ENCODE measurements at places on chromosomes 3 and 15.
A peak's percentile ranks its signal among the peaks of the same experiment; 100 is the strongest.

DNA sequence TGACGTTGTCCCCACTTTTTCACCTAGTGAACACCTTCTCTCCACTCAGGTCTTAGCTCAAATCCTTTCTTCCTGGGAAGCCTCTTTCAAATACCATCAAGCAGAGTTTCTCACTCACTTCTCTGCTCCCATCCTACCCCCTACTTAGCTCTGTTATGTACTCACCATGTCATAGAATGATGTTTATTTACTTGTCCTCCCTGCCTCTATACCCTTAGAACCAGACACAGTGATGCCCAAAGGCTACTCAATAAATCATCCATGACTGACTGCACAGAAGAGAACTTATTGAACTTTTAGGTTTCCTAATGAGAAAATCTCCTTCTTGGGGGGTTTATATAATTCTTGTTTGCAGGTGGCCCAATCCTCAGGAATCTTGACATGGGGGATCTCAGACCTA, 154.2 kb downstream of the SSR3 start:
- no peak for DNase-seq

DNA sequence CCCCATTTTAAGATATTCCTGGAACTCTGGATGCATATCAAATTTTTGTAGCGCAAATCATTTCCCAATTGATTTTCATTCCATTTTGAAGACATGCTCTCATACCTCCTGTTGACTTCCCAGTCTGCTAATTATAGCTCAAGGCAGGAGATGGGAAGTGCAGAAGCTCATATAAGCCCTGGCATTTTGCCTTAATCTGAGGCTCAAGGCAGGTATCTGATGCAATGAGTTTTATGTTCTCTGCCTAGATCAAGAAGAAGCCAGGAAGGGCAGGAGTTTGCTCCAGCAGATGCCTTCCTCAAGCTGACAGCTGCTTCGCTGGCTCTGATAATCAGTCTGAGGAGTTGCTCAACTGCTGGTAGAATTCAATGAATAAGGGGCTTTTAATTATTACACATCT, 65.6 kb upstream of the NEDD4 start:
- DNase-seq, result no peak

- no peak for DNase-seq
Measured at GRCh38 chr3:162034368-162034767, 537.8 kb downstream of the OTOL1 start.

DNA sequence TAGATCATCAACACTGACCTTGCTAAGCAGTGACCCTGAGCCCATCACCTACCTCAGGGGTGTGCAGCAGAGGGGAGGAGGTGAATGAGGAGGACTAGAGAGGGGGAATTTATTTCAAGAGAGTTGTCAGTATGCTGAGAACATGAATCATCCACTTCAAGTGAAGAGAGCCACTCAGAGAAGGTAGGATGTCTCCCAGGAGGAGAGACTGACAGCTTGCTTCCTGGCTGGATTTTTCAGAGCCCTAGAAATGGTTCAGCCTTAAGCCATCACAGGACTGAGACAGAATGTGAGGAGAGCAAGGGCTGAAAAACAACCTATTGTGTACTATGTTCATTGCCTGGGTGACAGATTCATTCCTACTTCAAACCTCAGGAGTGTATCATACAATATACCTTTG, 34.8 kb downstream of the CCNL1 start:
- DNase-seq, result no peak

- DNase-seq, result no peak
Measured at GRCh38 chr3:142007710-142008399, 131.4 kb downstream of the ATP1B3 start.

- DNase-seq, result no peak
Measured at GRCh38 chr15:38021259-38021658, 86.8 kb downstream of the TMCO5A start.

GRCh38 chr3:30764891-30765290, 129.6 kb downstream of the GADL1 start:
- no peak for DNase-seq

- DNase-seq, result no peak
Measured at GRCh38 chr3:40985195-40985594, 214.1 kb upstream of the CTNNB1 start.

- no peak for DNase-seq
Measured at GRCh38 chr3:136473716-136474326, 223.7 kb downstream of the PCCB start.

DNA sequence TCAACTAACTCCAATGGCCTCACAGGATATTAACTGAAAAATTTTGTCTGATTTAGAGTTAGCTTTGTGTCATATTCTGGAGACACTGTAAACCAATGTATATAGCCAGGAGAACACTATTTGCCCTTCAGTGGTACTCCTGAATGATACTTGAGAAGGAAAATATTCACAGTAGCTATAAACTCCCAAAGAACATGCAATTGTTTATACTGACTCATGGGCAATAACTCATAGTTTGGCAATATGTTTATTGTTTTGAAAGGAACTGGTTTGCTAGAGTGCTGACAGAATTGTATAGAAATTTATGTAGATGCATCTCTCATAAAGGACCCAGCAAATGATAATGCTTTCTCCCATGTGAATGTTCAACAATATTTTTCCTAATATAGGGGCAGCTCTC, 537.6 kb downstream of the PLOD2 start:
- DNase-seq, result no peak

DNA sequence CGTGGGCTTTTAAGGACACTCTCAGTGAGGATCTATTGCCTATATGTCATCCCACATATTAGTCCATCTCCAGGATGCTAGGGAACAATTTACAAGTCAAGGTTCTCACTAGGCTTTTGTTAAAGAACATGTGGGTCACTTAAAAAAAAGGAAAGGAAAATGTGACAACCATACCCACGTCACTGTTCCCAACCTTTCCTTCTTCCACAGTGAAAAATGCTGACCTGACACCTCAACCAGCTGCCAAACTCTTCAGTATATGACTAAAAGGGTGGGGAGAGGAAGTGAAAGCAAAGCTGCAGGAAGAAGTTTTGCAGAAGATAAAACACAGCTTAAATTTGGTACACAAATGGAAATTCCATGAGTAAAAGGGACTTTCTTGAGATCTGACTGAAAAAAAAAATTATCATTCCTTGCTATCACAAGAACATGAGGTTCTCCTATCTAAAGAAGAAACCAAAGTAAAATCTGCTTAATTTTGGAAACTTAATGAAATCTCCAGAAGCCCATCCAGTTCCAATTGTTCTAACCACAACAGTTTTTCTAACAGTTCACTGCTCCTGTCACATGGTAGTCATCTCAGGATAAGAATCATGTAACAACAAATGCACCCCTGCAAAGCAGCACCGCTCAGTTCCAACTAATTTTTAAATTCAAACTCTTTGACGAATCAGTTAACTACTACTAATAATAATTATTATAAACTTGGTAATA, 117.0 kb upstream of the TSPAN3 start:
- no peak for DNase-seq

DNA sequence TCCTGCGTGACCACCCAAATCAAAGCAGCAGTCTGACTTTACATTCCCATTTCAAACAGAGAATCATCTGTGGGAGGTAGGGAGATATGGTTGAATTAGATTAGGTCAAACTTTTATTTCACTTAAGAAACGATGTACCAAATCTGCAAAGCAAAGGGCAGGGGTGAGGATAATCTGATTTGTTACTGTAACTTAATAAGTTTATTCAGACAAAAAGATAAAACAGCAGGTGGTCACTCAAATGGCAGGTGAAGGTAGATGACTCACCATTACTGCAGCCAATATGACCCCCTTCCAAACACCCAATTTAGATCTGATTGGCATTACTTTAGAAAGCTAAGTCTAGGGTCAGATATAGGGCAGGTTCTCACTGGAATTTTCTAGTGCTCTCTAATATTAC, 651.0 kb upstream of the NAALADL2 start:
- no peak for DNase-seq

GRCh38 chr15:38130205-38130567, 122.5 kb upstream of the SPRED1 start:
- DNase-seq, result no peak

DNA sequence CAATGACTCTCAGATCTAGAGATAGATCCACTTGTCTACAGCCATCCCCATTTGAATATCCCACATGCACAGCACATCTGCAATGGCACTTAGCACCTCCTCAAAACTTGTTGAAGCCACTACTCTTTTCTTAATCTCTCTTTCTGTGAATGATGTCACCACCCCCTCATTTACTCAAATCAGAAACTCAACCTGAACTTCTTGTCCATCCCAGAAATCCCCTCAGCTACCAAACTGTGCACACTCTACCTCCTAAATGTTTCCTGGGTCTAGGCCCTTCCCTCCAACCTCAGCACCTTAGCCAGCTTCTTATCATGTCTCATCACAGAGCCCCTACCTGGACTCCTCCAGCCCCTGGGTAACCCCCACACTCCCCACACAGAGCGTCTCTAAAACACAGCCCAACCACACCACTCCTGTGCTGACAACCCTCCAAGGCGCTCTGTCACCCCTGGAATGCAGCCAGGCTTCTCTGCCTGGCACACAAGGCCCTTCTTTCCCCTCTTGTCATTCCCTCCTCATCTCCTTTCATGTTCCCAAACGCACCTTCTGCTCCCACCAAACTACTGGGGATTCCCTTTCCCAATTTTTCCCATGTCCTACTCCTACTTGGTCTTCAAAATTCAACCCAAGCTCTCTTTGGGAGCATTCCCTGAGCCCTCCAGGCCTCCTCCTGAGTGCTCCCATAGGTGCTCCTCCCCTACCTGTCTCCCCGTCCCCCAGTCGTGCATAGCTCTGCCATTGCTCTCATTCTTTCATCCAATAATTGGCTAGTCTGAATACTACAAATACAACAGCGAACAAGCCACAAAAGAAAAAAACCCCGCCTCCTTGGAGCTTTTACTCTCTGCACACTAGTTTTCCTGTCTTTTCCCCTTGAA, 39.8 kb upstream of the ZBTB38 start:
- DNase-seq, result no peak

DNA sequence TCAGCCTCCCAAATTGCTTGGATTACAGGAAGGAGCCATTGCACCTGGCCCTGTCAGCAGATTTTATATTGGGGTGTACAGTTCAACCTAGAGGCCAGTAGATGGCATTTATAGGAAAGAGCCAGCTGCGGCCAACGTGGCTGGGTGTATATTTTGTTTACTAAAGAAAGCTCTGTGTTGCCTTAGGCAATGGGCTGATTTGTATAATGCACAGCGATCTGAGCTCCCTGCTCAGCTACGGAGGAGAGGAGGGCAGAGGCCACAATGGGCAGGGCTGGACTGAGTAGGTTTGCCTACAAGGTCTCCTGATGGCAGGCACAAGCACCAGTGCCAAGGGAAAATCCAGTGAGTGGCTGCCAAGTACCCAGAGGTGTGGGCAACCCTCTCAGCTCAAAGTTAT, 282.4 kb downstream of the ARPP21 start:
- DNase-seq, result no peak

- no peak for DNase-seq
Measured at GRCh38 chr3:183907911-183908331, 23.2 kb upstream of the PARL start.

- DNase-seq, result no peak
Measured at GRCh38 chr3:14564741-14565140, 24.6 kb upstream of the GRIP2 start.

DNA sequence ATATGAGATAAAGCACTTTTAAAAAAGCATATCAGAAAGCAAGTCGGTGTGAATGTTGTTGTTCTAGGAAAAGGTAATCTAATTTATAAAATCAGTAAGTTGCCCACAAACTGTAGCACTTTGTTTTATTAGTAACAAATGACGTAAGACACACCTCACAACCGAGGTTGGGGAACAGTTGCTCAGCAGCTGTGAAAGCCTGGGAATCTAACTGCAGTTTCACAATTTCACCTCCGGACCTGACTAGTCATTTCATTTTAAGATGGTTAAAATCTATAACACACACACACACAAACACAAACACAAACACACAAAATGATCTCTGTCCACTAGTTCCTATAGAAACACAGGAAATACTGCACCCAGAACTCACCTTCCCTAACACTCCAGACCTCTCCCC, 406.7 kb upstream of the NR2F2 start:
- no peak for DNase-seq

DNA sequence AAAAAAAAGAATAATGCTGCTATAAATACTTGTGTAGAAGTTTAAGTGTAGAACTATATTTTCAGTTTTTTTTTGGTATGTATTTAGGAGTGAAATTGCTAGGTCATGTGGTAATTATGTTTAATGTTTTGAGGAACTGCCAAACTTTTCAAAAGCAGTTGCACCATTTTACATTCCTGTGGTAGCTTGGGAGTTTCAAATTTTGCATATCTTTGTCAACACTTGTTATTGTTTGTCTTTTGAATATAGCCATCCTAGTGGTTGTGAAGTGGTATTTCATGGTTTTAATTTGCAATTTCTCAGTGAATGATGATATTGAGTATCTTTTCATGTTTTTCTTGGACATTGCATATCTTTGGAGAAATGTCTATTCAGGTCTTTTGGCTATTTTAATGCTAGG, 30.4 kb downstream of the SKIL start:
- no peak for DNase-seq

GRCh38 chr3:30034246-30034991, 572.0 kb upstream of the TGFBR2 start:
- DNase-seq, result no peak

- peak; percentile 23 for DNase-seq
Measured at GRCh38 chr3:100401674-100402041, 319 bp downstream of the LNP1 start.

DNA sequence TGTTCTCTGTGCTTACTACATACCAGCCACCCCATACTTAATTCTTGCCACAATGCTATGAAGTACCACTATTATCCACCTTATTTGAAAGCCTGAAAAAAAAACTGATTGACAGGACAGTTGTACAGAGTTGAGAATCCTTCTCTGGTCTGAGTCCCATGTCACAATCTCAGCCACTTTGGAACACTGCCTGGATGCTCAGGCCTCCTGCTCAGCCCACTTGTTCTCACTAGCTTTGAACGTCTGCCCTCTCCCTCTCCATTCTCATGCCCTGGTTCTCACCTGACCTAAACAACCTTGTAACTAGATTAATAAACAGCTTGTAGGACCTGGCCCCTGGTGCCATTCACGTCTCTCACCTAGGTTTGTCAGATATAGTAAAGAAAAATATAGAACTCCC, 53.9 kb downstream of the TRIM69 start:
- no peak for DNase-seq

GRCh38 chr3:95254758-95255157, 1191.9 kb downstream of the NSUN3 start:
- DNase-seq, result no peak

- DNase-seq, result no peak
Measured at GRCh38 chr3:61862614-61863289, 301.4 kb downstream of the PTPRG start.

- DNase-seq, result no peak
Measured at GRCh38 chr3:196931157-196931556, 11.2 kb downstream of the NCBP2 start.

GRCh38 chr15:101053261-101053660, 134.1 kb downstream of the LRRK1 start:
- no peak for DNase-seq

DNA sequence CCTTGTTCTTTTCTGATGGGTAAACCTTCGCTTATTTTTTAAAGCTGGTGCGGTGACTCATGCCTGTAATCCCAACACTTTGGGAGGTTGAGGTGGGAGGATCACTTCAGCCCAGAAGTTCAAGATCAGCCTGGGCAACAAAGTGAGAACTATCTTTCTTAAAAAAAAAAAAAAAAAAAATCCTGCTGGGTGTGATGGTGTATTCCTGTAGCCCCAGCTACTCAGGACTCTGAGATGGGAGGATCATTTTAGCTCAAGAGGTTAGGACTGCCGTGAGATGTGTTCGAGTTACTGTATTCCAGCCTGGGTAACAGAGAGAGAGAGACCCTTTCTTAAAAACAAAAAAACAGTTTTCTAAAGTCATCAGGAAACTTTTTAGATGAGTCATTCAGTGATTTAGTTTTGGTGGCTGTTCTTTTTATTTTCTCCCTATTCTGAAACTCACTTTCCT, 37.7 kb downstream of the SLMAP start:
- DNase-seq, result no peak

- no peak for DNase-seq
Measured at GRCh38 chr3:101944308-101944707, 95.0 kb downstream of the NFKBIZ start.
